ENCODE measurements at places on chromosomes 16 and 17.

- no peak for DNase-seq
These were observed 18.3 kb downstream of the MEAK7 start for GRCh38 chr16:84486126-84486525.

DNA sequence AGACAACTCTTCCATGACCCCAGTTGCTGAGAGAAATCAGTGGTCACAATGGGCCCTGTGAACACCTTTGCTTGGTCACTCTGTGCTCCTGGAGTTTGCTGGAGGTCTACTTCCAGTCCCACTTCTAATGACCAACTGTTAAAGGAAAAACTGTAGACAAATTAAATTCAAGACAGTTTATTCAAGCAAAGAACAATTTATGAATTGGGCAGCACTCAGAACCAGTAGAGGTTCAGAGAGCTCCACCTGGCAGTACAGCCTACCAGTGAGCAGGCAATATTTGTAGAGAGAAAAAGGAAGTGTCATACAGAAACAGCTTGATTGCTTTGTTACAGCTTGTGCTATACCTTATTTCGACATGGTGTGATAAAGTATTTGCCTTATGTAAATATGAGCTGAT lies 116.5 kb downstream of the HS3ST3B1 start:
- DNase-seq, result no peak

DNA sequence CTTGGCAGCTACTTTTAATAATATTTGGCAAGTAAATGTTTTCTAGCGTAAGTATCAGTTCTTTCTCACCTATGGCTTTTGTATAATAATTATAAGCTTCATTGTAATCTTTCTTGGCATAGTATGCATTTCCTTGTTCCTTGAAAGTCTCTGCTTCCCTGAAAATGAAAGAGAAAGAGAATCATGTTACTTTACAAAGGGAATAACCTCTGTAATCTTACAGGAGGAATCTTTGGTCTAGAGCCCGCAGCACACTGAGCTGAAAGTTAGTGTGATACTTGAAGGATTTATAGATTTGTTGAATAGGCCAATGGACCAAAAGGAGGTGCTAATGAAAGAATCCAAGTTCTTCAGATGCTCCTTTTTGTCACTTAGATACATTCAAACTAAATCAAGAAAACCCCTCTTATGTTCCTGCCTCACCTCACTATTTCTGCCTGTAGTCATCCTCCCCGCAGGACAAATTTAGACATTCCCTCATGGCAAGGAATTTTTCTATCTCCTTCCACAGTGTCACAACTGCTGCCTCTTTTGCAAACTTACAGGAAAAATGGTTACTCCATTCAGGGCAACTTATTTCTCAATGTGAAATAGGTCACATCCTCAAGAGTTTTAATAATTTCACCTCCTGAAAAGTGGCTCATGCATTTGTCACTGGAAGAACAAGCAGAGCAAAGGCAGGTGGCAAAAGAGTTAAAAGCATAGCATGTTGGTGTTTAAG lies 16.7 kb downstream of the DNAJC7 start:
- DNase-seq, result no peak

DNA sequence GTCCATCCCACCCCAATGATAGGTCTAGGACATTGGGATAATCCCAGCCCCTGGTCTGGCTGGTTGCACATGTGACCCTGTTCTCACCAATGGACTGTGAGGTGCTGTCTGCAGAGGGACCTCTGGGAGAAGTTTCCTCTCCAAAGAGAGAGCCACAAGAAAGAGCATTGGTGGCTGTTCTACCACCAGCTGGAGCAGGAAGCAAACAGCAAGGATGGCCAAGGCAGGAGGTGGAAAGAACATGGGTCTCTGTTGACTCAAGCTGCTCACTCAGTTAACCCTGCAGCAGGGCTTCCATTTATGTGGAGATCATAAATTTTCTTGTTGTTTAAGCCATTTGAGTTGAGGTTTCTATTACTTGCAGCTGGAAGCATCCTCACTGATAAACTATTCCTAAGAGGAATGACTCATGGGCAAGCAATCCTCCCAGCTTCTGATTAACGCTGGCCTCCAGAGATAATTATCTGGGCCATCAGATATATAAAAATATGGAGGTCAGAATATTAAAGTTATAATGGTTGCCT lies 52.6 kb downstream of the CYB5B start:
- no peak for DNase-seq

Data from NCI-H1694 treated with DMSO at 0.1 percent for 48 hours (cell line).